ENCODE measurements at places on chromosomes 3 and 15.

DNA sequence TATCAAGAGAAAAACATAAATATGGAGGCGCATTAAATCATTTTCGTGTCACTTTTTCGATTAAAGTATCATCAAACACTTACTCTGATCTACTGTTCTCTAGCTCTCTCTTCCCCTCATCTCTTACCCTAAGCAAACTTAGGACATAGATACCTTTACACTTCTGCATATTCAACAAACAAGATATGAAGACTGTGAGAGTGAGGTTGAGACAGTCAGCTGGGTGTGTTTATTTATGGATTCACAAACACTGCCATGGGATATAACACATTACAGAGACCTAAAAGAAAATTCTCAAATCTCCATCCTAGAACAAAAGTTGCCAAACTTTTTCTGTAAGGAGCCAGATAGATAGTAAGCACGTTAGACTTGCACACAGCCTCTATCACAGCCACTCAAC is 85.2 kb upstream of the ZNF385D start:
- DNase-seq = no peak

GRCh38 chr3:143060906-143061305 is 58.7 kb upstream of the CHST2 start:
- DNase-seq = no peak

DNA sequence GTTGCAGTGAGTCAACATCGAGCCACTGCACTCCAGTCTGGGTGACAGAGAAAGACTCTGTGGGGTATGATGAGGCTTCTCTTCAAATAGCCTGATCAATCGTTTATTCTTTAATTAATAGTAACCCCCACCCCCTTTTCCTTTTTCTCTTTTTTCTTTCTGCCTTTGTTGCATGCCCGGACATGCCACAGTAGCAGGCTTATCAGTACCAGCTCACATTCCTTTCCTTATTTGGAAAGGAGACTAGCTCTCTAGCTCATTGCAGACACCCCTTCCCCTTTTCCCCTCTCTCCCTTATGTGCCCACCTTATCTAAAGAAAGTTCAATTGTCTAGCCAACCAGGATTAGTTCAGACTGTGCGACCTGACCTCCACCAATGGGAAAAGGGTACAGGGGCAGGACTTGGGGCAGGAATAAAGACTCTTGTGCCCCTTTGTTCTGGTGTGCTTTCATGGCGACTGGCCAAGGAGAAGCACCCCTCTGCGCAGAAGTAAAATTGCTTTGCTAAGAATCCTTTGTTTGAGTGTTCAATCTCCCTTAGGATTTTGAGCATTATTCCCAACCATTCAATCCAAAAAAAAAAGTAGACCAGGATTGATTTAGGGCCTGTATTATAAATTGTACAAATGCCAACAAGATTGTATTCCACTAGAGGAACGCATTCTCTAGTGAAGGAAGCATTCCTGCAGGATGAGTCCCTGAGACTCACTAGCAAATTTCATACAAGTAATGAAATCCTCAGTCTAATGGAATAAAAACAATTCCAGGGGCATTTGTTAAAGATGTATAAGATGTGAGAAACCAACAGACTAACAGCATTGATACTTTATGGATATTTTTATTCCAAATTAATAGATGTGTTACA is 95.8 kb upstream of the SNRPN start:
- DNase-seq = no peak

- no peak for DNase-seq
Measured at GRCh38 chr15:79101866-79102581, 11.4 kb upstream of the RASGRF1 start.
